ENCODE measurements at places on chromosomes 4 and X. TPM values are rescaled to one million over a fixed set of nuclear protein-coding genes. Genes with fewer than 3 reads are reported as not detected.
A peak's percentile ranks its signal among the peaks of the same experiment; 100 is the strongest.

Gene NCAPG
- 1.4 TPM for total RNA-seq

Gene AVPR2
- total RNA-seq: 1.1 TPM

Gene CSN1S1
- not detected for total RNA-seq

Gene FGFBP1
- total RNA-seq: not detected

GRCh38 chr4:108155373-108155772 is 13.4 kb downstream of the LEF1 start:
- no peak for DNase-seq

GRCh38 chr4:4730249-4730648 is 129.2 kb upstream of the MSX1 start:
- no peak for DNase-seq

- DNase-seq: no peak
Measured at GRCh38 chrX:4936315-4936714, 1222.9 kb upstream of the PRKX start.

DNA sequence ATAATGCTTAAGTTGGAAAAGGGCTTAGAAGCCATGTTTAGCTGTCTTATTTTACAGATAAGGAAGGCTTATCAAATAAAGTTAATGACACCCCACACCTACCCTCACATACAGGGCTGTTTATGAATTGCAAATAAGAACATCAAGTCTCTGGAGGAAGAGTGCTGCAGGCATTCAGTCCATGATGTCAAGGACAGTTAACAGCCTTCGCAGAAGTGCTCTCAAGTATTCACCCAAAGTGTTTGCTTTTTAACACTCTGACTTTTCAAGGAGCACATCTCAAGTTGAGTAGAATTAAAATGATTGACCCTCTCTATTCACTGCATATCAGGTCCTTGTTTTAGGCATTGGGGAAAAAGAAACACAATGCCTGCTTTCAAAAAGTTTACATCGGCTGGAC is 328.7 kb downstream of the LDB2 start:
- DNase-seq: no peak

DNA sequence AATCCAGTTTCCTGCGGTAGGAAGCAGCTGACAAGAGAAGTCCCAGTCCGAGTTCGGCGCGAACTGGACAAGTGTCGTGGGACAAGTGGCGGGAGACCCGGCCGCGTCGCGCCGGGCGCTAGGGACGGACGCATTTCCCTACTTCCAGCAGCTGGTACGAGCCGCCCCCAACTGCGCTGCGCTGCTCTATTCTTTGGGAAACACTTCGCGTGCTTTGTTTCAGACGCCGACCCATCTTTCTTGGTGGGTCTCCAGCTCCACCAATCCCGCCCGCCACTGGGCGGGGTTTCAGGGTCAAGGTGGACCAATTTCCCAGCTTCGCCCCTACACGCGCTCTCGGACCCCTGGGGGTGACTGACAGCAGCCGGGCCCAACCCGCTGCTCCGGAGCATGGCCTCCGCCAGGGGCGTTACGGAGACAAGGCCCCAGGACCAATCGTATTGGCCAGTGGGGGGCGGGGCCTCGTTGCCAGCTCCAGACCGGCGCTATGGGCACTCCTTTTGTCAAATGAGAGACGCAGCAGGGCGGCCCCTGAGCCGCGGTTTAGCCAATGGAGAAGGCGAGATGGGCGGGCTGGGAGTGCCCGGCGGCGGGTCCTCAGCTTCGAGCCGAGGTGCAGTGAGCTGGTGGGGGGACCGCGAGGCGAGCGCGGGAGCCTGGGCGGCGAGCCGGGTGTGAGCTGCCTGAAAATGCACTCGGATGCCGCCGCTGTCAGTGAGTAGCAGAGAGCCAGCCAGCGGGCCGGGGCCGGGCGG is at the start of gene DCUN1D4:
TSS of gene DCUN1D4 (plus strand) at position 600 of the 755 bp plus-strand sequence. CDS start at position 690, 90 bp downstream.
- DNase-seq: peak; percentile 100

- no peak for DNase-seq
Measured at GRCh38 chrX:7614616-7615015, 228.4 kb upstream of the VCX start.

DNA sequence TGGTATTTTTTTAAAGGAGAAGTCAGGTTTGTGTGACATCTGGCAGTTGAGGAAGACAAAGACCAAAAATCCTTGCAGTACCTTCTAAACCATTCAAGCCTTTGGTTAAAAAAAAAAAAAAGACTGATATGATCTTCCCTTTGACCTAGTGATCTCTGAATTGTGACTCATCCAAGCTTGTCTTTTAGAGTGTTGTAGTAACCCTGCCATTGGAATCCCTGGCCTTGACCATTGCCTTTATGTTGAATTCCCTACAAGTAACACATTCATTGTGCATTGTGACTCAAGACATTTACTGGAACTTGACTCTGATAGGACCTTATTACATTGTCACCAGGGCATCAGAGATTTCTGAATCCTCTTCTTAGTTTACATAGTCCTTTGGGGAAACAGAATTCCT is 1469.0 kb downstream of the TECRL start:
- no peak for DNase-seq

DNA sequence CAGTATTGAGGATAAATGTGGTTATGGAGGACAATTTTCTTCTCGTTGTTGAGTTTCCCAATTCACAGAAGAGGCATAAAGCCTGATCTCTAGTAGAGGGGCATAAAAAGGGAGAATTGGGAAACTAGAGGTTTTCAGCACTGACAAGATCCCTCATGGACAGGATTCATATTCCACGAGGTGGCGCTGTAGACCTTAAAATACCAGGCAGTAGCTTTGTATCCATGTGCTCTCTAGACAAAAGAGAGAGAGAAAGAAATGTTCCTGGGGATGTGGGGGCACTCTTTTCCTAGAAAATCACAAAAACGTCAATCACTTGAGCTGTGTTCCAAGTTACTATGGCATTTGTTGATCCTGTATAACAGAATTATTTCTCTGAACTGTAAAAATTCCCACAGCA is 128.3 kb downstream of the MAGEE1 start:
- DNase-seq: no peak

DNA sequence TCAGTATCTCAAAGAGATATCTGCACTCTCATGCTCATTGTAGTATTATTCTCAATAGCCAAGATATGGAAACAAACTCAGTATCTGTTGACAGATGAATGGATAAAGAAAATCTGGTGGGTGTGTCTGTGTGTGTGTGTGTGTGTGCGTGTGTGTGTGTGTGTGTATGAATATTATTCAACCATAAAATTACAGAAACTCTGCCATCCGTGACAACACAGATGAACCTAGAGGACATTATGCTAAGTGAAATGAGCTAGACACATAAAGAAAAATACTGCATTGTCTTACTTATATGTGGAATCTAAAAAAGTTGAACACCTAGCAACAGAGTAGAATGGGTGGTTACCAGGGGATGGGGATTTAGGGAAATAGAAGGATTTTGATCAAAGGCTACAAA is 13.2 kb downstream of the XKRX start:
- no peak for DNase-seq

- no peak for DNase-seq
Measured at GRCh38 chrX:38232079-38232686, 11.5 kb upstream of the SRPX start.
